ENCODE measurements at places on chromosomes 2 and 18.

- DNase-seq, result no peak
These were observed at the start of gene HOXD11 for GRCh38 chr2:176106581-176107539. Gene HOXD11, plus strand, starts transcription at chr2:176107280. Its CDS starts 76 bp downstream, at chr2:176107356.

DNA sequence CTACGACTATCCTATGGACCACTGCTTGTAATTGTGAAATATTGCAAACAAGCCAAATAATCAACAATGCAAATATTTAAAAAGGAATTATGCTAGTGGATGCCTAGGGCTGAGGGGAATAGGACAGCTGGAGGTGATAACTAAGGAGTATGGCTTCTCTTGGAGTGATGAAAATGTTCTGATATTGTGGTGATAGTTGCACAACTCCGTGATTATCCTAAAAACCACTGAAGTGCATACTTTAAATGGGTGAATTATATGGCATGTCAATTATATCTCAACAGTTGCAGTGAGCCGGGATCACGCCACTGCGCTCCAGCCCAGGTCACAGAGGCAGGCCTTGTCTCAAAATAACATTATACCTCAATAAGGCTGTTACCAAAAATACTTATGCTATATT lies 125.1 kb upstream of the SH3BP4 start:
- no peak for DNase-seq

GRCh38 chr18:46322411-46322891 lies 218.3 kb downstream of the HAUS1 start:
- no peak for DNase-seq

DNA sequence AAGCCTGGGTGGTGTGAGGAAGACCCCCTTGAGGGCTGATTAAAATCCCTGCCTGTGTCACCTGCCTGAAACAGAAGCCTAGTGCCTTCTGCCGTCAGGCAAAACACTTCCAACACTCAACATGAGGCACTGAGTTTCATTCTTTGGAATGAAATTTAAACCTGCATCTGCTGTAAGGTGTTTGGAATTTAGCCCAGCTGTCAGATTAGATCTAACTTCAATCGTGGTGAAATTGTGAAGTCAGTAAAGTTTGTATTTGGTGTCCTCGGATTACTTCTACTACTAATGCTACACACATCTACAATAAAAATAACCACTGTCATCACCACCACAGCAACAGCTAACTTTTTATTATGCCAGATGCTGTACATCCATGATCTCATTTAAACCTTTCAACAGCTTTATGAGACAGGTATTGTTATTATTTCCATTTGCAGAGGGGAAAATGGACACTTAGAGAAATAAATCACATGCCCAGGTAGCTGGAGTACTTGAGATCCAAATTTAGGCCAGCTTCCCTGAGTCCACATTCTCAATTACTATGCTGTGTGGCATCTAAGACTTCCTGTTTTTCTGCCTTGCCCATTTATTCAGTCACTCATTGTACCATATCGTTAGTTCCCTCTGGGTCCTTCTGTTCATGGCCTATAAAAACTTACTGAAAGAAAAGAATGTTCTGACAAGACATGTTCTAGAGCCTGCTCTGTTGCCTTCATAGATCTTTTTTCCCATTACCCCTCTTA lies 98.2 kb upstream of the GCFC2 start:
- DNase-seq, result no peak

GRCh38 chr2:119683074-119683712 lies 4.2 kb downstream of the TMEM177 start:
- DNase-seq, result no peak

- DNase-seq, result no peak
These were observed 184.1 kb downstream of the AGAP1 start for GRCh38 chr2:235677937-235678336.

DNA sequence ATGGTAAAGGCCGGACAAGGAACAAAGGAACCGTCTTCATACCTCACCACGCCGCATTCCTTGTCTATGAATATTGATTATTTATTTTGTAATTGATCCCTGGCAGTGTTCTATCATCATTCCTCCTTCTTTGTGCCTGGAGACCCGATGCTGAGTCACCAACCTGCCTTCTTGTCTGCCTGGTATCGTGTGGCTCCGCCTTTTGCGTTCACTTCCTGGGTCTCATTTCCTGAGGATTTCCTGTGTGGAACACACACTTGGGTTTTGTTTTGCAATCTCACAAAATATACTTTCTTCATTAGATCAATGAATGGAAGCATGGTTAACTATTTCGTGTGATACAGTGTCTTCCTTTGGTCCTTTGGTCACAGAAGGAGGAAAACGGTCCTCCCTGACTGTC lies 95.5 kb upstream of the SNTG2 start:
- DNase-seq, result peak; percentile 34

- DNase-seq, result no peak
These were observed 72.0 kb upstream of the CTAGE1 start for GRCh38 chr18:22489704-22490103.

DNA sequence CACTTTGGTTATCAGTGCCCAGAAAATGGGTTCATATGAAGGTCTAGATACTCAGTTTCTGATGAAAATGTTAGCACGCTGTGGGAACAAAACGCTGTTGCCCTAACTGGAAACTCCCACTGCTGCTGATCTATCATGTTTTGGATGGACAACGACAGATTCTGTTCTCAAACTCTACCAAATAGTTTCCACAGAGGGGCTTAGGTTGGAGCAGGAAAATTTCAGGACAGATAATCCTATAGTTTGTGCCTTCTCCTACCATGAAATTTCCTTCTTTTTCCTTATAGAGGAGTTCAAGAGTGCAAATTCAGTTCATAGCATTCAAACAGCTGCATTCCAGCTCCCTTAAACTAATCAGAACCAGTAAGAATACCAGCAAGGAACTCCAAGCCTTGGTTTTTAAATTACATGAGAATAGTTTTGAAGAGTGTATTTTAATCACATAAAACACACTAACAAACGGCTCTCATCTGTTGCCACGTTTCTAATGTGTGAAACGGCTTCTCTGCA lies 58.7 kb upstream of the RALBP1 start:
- no peak for DNase-seq

GRCh38 chr2:216802516-216803215 lies 57.2 kb downstream of the TNP1 start:
- no peak for DNase-seq

GRCh38 chr18:23301972-23302371 lies 151.1 kb upstream of the RIOK3 start:
- no peak for DNase-seq

DNA sequence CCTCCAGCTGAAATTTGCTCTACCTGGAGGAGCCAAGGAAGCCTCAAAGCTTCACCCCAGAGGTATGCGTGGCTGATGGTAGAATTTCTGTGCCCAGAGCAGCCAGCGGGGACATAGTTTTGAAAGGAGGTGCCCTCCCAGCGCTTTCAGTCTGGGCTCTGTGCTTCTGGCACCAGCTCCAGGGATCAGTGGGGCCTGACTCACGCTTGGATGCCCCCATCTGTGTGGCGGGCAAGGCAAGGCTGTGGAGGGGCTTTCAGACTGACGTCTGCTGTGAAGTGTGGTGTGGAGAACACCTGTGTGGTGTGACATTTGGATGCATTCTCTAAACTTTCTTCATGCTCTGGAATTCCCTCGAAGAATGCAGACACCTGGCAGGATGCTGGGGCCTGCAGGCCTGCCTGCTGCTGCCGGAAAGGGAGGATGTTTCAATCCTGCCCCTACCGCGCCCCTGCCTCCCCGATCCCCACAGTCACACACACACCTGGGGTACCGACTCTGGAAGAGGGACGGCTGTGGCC lies 84.1 kb downstream of the CTIF start:
- DNase-seq, result no peak

GRCh38 chr18:50320719-50321118 lies 33.2 kb upstream of the CXXC1 start:
- no peak for DNase-seq

DNA sequence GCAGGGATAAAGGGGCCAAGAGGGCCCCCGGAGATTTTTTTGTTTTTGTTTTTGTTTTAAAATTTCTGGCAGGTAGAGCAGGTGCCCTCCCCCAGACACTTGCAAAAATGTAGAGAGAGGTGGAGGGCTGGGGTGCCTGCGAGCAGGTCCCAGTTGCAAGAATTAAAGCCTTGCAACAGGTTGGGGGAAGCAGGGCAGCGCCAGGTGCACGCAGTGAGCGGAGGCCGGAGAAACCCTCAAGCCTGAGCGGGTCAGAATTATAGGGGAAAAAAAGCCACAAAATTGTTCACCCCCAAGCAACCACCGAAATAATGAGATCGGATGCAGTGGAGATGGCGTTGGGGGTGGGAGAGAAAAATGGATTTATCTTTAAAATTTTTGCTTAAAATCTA lies 527 bp downstream of the IGFBP5 start:
- no peak for DNase-seq

- DNase-seq, result no peak
These were observed 1.6 kb upstream of the RAB11FIP5 start for GRCh38 chr2:73114273-73114867.

GRCh38 chr2:98118161-98118560 lies 31.2 kb downstream of the VWA3B start:
- DNase-seq, result no peak

DNA sequence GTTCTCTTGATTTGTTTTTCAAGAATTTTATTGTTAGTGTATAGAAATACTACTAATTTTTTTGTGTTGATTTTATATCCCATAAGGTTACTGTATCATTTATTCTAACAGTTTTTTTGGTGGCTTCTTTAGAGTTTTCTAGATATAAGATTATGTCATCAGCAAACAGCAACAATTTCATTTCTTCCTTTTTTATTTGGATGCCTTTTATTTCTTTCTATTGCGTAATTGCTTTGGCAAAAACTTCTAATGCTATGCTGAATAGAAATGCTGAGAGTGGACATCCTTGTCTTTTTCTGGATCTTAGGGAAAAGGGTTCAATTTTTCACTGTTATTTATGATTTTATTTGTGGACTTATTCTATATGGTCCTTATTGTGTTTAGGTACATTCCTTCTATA lies 298.8 kb downstream of the RPRM start:
- no peak for DNase-seq

DNA sequence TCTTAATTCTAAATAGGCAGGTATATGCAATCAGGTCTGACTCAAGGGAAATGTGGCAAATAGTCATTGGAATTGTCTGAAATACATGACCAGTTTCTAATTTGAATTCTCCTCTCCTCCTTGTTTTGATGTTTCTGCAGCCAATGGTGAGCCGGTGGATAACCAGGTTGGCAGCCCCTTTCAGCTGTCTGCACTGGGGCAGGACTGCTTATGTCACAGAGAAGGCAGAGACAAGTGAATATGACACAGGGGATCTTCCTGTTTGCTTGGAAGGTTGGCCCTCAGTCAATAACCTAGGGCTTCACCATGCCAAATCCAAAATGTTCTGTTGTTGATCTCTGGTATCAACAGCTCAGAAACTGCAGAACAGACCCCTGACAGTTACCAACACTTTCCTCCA lies 12.1 kb downstream of the MYT1L start:
- no peak for DNase-seq

GRCh38 chr2:2024751-2025481 lies 280.6 kb upstream of the PXDN start:
- no peak for DNase-seq

DNA sequence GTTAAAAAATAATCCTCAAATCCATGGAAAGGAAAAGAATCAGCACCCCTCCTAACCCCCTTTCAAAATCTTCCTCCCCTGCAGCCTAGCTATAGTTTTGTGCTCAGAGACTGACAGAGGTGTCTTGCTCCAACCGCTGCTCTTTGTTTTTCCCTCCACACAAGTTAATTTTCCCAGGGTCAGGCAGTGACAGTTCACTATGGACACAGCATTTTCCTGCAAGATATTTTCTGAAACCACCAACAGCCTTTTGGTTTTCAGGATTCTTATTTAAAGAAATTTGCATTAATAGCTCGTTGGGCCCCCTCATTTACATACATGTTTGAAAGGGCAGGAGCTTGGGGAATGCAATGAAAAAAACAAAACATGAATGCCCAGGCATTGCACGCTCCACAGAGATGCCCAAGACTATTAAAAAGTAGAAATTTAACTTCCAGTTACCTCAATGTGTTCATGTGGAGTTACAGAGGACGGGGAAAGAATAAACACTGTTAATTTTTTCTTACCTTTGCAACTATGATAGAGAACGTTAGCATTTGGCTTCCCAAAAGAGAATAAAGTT lies 71.4 kb upstream of the CXCR4 start:
- DNase-seq, result no peak

DNA sequence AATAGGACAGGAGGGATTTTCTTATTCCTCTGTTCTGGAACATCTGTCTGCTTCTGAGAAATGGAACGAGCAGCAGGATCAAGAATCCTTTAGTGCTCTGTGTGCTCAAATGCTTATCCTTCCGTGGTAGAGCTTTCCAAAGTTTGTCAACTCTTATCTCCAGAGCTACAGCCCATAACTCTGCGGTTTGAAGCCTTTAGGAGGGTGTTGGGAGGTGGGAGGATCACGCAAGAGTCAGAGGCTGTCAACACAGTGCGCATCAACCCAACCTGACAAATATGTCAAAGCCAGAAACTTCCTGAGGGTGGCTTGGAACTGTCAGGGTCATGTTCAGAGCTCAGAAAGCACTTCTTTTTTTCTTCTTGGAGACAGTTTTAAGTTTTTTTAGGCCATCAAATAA lies 95.9 kb downstream of the CRIM1 start:
- DNase-seq, result no peak

DNA sequence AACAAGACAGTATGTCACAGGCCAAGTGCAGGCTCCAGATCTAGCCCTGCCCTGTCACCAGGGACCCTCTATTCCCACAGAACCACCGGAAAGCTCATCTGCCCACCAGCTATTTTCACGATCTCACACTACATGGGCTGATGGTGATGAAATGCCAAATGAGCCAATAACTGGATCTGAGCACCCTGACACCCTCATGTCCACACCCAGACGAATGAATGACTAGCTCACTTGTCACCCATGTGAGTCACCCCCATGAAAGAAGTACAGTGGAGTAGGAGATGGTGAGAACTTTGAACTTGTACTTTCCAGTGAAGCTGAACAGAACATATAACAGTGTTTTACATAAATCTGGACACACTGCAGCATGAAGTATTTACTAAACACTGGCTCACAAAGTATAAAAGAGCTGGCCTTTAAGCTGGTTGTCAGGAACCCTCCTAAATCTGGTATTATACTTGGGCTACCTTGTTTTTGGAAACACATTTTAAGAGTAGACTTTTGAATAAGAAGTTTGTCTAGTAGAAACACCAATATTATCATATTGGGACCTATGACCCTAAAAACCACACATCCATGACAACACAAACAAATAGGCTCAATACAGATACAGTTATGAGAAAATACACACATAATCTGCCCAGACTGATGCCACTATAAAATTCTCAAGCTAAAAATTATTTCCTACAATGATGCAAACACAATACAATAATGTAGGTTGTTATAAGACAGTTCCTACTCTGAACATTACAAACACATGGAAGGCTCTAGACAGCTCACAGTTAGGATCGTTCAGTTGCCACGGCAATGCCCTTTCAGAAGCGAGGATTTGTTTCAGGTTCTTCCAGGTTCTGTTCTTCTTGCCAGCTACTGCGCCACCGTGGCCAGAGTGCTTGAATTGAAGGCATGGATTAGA lies 19.0 kb downstream of the INO80C start:
- no peak for DNase-seq

Measured in Kasumi-1 (cell line).